ENCODE measurements at places on chromosomes 3 and 15.

DNA sequence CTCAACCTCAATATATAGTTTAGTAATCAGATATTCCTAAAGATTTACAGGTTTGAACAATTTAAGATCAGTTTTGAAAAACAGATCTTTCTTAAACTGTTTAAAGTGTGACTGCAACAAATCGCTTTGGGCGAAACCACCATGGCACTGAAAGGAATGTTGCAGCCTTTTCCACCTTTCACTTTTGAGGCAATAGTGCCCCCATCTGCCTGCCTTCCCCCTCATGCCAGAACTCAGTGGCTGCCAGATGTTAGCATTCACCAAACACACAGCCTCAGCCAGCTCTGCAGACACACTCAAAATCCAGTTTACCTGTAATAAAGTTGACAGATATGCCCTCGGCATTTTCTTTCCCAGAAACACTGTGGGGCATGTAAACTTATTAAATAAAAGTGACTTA, 3.3 kb downstream of the LYSMD4 start:
- DNase-seq = no peak

GRCh38 chr3:183895296-183895695, 10.6 kb upstream of the PARL start:
- no peak for DNase-seq

- no peak for DNase-seq
Observed at GRCh38 chr15:59371458-59372351, 966 bp downstream of the MYO1E start.

- DNase-seq = no peak
Observed at GRCh38 chr3:125683067-125683829, 88.0 kb upstream of the OSBPL11 start.

DNA sequence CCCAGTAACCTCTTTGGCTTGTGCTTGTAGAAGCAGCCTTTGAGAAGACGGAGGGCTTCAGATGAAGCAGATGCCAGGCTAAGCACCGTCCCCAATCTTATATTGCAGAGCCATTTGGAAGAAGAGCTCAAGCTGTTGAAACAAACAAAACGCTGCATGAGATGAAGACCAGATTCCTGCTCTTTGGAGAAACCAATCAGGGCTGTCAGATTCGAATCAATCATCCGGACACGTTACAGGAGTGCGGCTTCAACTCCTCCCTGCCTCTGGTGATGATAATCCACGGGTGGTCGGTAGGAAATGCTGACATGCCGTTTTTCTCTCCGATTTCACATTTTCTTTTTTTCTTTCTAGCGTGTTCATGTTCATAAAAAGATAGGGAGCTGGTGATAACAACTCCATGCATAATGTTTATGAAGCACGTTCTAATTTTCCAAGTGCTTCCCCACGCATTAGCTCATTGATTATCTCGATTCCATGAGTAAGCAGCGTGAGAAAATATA, 106.5 kb downstream of the LIPC start:
- no peak for DNase-seq

GRCh38 chr15:59138243-59138642, 33.3 kb downstream of the CCNB2 start:
- peak; percentile 16 for DNase-seq

DNA sequence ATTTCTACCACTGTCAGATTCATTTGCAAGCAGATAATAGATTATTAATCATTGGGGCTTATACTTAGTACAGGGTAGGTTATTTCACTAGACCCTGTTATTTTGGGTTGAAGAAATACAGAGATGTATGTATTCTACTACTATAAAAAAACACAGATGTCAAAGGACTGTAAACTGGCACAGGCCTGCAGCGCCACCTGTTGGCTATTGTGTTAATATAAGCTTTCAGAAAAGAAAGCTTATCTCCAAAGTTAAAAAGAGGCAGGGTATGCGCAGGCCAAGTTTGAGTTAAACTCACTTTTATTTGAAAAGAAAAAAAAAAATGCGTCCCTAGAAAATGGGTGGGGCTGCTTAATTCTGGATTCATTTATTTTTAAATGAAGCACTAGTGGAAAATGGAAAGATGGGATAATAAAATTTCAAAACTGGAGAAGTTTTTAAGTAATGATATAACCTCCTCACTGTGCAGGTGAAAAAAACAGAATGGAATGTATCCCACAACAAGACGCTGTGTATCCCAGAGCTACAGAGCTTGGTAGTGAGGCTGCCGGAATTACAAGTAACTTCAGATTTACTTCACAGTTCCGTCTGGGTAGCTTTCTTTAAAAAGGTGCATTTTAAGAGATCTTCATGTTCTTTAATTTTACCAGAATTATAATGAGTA, 407.2 kb upstream of the TGFBR2 start:
- peak; percentile 58 for DNase-seq

GRCh38 chr15:60546744-60547143, 67.8 kb upstream of the ICE2 start:
- DNase-seq = no peak

- no peak for DNase-seq
Observed at GRCh38 chr15:56866803-56867202, 51.6 kb upstream of the TCF12 start.

GRCh38 chr3:171328419-171329082, 131.7 kb downstream of the TNIK start:
- no peak for DNase-seq

DNA sequence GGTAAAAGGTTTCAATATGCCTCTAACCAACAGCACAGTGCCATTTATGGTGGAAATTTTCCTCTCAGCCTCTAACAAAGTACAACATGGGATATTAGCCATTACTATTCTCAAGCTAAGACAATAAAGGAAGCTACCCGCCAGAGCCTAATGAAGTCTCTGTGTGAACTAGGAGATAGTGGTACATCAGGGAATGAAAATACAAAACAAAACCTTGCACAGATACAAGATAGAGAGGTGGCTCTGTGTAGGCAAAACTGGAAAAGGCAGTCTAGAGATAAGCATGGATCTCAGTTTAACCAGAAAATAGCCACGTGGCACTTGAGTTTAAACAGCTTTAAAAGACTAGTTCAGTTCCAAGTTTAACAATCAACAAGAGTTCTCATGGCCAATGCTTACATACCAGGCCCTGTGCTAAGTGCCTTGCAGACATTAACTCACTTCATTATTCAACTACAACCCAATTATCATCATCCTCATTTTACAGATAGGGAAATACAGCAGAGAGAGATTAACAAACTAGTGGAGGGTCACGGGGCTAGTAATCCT, 279.3 kb downstream of the IGSF11 start:
- no peak for DNase-seq

GRCh38 chr3:127029658-127030507, 47.0 kb downstream of the PLXNA1 start:
- DNase-seq = no peak

DNA sequence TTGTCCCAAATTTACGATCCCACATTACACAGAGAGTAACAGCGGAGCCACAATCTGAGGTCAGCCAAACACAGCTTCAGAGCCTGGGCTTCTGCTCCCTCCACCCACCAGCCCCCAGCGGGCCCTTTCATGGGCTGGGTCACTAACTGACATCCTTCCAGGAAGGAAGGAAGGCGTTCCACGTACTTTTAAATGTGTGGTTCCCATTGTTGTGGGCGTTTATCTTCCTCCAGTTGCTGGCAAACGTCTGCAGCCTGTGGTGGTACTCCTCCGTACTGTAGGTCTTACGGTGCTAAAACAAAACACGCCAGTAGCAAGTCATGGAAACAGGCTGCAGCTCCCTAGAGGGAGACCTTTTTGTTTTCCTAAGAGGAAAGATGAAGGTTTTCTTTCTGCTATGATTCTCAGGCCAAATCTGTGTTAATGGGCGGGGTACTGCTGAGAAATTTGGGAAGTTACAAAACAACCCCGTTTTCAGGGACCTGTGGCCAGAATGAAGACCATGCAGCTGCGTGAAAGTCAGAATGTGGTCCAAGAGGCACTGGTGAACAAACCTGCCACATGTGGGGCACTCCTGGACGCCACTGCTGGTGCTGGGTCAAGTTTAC, 7.6 kb downstream of the CTSH start:
- DNase-seq = no peak

DNA sequence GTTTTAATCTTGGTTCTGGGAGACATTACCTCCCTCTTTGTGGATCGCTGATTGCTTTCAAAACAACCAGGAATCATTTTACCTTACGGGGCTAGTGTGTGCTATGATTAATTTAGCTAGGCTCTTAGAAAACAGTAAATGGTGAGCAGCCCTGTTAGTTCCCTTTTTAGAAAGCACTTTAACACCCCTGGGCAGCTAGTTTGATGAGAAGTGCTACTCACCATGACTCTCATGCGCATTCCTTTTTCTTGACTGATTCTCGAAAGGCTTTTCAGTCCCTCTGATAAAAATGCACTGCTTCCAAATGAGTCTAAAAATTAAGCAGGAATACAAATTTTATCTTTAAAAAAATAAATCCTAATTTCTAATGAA, 75.3 kb upstream of the LEKR1 start:
- DNase-seq = no peak

DNA sequence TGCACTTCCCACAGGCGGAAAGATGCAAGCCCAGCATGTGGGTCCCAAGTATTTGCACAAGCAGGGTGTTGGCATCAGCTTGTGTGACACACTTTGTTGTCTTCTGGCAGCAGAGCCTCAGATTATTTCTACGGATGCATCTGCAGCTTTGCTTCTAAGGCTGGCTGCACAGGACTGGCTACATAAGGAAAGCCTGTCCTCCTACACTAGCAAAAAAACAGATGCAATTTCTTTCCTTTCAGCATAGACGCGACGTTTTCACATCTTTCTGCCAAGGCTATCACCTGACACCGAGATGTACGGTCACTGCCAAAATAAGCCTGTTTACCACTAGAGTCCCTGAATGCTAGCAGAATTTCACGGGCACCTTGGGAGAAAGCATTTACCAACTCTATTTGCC, 13.5 kb downstream of the MRPS11 start:
- no peak for DNase-seq

- no peak for DNase-seq
Observed at GRCh38 chr15:52784799-52785671, 5.1 kb downstream of the ONECUT1 start.

- no peak for DNase-seq
Observed at GRCh38 chr3:25481386-25481785, 53.3 kb downstream of the RARB start.

DNA sequence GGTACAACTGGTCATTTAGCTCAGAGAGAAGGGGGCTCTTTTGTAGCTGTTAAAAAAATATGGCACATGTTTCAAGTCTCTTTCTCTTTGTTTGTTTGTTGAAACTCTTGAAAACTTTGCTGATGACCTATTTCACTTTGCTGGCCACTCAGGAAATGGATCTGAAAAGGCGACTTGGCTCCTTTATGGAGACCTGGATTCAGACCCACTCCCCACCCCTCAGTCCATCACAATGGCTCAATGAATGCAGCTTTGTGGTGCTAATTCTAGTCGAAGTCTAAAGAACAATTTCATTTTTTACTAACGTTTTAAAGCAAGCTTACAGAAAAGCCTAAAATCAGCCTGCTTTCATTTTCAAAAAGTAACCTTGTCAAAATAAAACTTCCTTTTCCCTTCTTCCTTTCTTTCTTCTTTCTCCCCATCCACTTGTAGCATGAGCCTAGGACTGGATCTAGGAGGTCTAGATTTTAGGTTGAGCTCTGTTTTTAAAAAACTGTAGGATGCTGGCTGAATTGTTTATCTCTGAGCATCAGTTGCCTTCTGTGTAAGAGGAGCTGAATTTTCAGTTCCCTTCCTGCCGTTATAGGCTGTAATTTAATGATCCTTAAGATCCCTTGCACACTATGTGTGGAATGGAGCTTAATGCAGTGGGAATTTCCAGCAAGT, 165.5 kb upstream of the FEZF2 start:
- DNase-seq = no peak

DNA sequence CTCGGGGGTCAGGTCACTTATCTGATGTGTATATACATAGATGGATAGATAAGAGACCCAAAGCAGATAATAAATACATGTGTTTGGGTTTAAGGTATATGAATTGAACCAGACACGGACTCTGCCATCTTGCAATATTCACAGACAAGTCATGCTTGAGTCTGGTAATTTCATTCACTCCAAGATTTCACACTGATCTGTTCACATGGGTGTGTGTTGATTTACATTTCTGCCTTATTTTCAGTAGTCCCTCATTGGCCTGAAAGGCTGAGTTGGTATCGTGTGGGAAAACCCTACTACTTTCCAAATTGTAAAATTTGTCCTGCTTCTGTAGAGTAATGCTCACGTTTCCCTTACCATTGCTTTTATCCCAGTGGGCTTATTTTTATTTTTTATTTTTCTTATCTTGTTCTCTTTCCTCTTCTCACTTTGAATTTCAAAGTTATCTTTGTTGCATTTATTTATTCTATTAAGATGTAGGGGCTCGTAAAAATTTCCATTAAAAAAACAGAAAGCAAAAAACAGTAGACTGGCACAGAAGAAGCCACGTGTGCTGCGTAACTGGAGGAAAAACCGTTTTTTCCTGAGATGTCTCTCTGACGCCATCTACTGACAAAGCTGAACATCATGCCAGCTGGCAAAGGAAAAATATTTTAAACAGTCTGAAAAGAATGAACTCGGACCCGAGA, 10.8 kb upstream of the MFSD1 start:
- DNase-seq = no peak

DNA sequence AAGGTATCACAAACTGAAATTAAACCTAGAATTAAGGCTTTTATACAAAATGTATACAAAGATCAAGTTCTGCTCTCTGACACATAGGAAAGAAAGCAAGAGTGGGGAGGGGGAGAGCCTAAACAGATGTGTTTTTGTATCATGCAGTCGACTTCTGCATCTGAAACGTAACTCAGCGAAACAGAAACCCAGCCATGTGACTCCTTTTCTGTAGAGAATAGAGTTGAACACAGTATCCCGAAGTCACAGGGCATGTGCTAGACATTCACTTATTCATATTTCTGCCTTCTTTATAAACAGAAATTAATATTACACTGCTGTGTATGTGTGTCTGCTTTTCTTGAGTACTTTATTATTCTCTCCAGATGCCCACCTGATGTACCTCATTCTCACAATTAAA, 121.0 kb downstream of the PDZRN3 start:
- no peak for DNase-seq

- no peak for DNase-seq
Observed at GRCh38 chr15:66153549-66154415, 99.8 kb downstream of the MEGF11 start.

DNA sequence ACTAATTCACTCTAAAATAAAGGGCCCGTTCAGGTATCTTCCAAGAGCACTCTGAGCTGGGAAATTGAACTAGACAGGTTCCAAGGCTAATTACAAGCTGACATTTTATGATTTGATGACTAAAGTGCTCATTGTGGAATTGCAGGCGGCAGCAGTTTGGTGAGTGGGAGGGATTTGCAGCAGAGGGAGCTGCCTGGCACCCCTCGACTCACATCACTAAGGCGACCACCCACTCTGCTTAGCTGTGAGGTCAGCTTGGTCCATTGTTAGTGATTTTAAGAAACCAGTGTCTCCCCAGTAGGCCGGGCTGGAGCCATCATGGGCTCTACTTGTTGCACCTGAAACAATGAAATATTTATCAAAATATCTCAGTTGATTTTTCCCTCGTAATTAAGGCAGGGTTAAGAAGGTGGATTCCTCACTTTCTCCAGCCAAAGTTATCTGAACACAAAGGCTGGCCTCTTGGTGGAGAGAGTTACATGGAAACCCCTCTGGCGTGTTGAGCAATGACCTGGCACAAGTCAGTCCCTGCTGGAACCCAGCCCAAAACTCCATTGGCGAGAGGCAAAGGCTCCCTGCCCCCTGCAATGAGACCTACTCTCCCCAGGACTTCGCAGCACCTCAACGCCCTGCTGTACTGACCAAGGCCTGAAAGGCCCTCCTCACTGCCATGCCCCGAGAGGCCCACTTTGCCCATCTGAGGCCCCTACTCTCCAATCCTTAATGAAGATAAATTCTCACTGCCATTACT, 65.0 kb upstream of the ATP2B2 start:
- DNase-seq = no peak

- DNase-seq = no peak
Observed at GRCh38 chr15:92339361-92339760, 54.3 kb upstream of the ST8SIA2 start.

GRCh38 chr15:52709187-52709981, 30.2 kb upstream of the ATOSA start:
- DNase-seq = no peak

All from stimulated activated CD8-positive, alpha-beta memory T cell treated with anti-CD3 and anti-CD28 coated beads, Interleukin-15, amount 100 ng/mL, for 1 hour (primary cell).